ENCODE measurements at places on chromosomes 6 and 20.

- DNase-seq = no peak
Observed at GRCh38 chr6:137389150-137389704, 105.0 kb downstream of the OLIG3 start.

- DNase-seq = peak; percentile 20
Observed at GRCh38 chr6:170190046-170190445, 100.8 kb downstream of the DLL1 start.

DNA sequence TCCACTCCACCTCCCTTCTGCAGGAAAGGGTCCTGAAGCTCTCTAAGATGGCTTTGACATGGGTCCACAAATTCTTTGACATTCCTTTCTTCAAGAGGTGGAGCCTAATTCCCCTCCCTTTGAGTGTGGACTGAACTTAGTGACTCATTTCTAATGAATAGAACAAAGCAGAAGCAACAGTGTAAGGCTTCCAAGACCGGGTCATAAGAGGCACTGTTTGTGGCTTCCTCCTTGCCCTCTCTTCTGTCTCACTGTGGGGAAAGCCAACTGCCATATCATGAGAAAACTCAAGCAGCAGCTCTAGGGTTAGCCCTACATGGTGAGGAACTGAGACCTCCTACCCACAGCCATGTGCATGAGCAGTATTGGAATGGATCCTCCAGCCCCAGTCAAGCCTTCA is 5.9 kb upstream of the CDK5RAP1 start:
- DNase-seq = no peak

DNA sequence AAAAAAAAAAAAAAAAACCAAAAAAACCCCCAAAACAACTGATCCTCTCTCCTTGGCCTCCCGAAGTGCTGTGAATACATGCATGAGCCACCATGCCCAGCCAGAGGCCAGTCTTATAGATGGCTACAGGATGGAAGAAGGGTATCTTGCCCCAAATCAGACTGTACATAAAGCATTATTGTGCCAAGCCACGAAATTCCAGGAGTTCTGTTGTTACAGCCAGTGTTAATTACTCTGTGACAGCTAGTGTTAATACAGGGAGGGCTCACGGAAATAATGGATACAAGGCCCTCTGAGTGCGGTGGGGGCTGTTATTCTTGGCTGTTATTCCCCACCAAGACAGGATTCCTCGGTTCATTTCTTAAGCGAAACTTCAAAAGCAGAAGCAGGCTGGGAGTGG is 1.4 kb upstream of the CLPSL2 start:
- no peak for DNase-seq
